ENCODE measurements at places on chromosomes 13 and 19.

- DNase-seq = no peak
Measured at GRCh38 chr13:106087201-106087600, 448.3 kb downstream of the EFNB2 start.

GRCh38 chr13:98033277-98034247, 80.1 kb downstream of the IPO5 start:
- peak; percentile 37 for DNase-seq

DNA sequence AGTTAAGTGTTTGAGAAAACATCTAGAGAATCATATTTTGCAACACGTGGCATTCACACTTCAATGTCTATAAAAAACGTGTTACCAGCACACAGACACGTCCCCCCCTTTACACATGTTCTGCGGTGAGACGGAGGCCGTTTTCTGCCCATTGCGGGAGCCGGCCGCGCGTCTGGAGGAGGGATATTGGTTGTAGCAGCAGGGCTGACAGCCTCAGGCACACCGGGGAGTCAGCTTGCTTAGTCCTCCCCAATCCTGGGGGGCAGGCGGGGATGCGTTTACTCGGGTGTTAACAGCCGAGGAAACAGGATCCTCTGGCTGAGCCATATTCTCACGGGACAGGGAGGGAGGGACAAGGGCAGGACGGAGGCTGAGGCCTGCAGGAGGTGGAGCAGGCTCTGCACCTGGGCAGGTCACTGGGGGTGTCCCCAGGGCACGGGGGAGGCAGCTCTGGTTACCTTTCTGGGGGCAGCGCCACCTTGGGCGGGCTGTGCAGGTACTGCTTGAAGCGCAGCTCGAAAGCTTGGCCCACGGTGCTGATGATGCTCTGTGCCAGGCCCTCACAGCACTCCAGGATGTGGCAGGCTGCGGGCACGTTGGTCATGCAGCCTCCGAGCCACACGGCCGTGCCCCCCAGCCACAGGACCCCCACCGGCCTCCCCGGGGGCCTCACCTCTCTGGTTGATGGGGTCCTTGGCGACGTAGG, 25.0 kb downstream of the SHC2 start:
- no peak for DNase-seq

DNA sequence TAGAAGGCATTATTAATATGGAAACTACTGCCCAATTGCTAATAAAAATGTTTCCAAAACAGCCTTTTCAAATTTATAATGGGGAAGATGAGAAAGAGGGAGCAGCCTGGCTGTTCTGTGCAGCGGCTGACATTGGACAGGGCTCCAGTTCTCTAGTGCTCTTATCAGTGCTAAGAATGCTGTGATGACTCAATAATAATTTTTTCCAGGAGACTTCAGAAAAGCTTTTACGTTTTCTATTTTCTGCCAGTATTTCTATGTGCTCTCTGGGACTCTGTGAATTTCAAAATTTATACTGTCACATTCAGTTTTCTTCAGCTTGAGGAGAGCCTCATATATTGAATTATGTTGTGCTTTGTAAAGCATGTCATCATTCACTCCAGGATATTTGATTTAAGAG, 209.6 kb downstream of the VWA8 start:
- peak; percentile 23 for DNase-seq

- DNase-seq = no peak
Measured at GRCh38 chr19:11263726-11264125, 1.4 kb upstream of the DOCK6 start.

- no peak for DNase-seq
Measured at GRCh38 chr13:103799028-103799427, 732.8 kb upstream of the SLC10A2 start.

- peak; percentile 27 for DNase-seq
Measured at GRCh38 chr19:46813839-46814358, 25.5 kb upstream of the SLC1A5 start.

DNA sequence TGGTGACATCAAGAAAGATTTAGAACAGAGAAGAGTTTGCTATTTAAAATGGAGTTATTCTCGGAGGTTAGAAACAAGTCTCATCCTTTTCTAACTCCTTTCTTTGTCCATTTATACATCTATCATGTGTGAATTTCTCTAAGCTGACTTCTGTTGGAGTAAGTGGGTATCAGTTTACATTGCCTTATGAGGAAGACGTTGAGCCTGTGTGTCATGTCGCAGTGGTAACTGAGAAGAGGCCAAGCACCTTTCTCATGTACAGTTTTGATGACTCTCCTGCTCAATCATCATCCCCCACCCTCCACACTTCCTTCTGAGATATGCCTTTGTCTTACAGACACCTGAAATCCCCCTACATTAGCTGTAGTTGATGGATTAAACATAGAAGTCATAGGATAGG, 624.8 kb downstream of the LIG4 start:
- no peak for DNase-seq

- DNase-seq = peak; percentile 52
Measured at GRCh38 chr13:113049521-113049941, 56.1 kb upstream of the F7 start.

- DNase-seq = no peak
Measured at GRCh38 chr19:17259934-17260333, 4.6 kb downstream of the USHBP1 start.

DNA sequence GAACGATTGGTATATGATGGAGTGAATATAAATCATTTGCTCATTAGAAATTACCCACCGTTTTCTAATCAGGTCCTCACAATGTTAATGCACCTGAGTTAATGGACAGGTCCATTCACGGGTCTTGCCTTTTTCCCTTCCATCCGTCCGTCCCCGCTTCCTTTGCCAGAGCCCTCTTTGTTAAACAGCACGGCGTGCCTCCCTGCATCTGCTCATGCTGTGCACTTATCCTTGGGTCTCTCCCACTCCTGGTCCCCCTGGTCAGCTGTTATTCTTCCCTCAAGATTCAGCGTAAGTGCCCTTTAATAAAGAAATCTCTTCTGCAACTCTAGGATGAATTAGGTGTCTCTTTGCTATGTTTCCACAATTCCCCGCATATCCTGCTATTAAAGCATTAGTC, 324.5 kb downstream of the DNAJC15 start:
- no peak for DNase-seq

DNA sequence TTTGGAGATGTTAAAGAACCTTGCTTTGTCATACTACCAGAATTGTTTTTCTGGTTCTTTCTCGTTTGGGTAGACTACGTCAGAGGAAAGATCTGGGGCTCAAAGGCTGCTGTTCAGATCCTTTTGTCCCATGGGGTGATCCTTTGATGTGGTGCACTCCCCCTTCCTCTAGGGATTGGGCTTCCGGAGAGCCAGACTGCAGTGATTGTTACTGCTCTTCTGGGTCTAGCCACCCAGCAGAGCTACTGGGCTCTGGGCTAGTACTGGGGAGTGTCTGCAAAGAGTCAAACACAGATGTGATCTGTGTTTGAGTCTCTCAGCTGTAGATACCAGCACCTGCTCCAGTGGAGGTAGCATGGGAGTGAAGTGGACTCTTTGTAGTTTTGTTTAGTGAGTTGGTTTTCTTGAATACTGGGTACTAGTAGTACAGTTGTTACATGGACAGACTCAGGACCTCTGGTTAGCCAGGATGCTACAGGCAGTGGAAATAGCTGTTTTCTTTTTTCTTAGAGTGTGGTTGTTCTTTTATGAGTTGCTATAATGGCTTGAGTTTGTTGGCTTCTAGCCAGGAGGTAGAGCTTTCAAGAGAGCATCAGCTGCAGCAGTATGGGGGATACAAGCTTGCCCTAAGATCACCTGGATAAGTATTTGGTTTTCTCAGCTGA, 34.4 kb downstream of the DNAJC15 start:
- DNase-seq = no peak

DNA sequence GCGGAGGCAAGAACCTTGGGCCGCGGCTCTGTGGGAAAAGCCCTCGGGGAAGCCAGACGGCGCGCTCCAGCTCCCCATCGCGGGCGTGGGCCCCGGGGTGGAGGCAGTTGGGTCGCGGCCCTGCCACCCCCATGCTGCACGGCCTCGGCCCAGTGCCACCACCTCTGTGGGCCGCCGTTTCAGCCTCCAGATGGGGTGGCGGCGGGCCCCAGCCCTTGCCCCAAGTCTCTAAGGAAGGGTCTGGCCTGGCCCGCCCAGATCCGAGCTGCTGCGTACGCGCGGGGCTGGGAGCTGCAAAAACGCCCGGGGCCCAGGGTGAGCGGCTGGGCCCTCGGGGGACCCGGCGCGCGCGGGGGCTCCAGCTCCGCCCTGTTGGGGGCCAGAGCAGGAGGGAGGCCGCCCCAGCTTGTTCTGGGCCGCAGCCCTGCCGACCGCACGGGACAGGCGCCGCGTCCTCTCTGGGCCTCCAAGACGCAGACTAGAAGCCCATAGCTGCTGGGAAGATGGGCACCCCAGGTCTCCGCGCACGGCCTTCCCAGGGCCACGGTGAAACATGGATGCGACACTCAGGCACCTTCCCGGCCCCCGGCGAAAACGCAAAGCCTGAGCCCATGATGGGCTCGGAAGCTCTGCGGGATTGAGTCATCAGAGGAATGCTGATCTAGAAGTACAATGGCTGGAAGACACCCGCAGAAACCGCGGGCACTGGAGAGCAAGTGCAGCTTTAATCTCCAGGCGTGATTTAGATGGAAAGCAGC, 110.1 kb downstream of the KCTD15 start:
- DNase-seq = no peak

GRCh38 chr13:99800011-99800410, 171.6 kb downstream of the ZIC5 start:
- DNase-seq = no peak

- DNase-seq = no peak
Measured at GRCh38 chr13:108363666-108364065, 94.1 kb downstream of the TNFSF13B start.

- DNase-seq = peak; percentile 81
Measured at GRCh38 chr13:21476893-21477472, 17.9 kb upstream of the ZDHHC20 start.

DNA sequence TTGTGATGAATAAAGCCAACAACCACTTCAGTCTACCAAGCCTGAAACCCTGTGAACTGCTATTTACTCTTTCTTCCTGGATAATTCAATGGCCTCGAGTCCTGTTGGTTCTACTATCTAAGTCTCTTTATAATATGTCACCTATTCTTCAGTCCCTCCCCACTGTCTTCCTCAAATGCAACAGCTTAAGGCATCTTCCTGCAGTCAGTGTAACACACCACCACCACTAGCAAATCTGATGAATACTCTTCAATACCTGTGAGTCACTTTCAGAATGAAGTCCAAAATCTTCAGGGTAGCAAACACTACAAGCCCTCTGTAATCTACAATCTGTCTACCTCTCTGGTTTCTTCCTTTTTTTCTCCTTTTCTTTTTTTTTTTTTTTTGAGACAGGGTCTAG, 32.9 kb downstream of the ZDHHC20 start:
- no peak for DNase-seq

DNA sequence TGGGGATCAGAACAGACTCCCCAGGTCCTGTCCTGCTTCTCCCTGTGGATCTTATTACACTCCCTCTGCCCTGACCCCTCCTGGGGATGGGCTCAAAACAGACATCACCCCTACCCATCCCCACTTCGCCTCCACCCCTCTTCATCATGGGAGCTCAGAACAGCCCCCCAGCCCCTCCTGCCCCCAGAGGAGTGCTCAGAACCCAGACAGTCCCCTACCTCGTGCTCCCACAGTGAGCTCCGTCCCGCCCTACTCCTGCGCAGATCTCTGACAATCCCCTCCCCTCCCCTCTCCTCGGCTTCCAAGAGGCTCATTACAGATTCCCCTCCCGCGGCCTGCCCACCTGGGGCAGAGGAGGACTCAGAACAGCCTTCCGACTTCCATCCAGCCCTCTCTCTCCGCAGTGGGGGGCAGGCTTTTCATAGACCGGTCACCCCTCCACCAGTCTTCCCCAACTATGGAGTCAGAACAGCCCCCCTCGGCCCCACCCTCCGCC, 6.1 kb downstream of the NXNL1 start:
- DNase-seq = no peak

DNA sequence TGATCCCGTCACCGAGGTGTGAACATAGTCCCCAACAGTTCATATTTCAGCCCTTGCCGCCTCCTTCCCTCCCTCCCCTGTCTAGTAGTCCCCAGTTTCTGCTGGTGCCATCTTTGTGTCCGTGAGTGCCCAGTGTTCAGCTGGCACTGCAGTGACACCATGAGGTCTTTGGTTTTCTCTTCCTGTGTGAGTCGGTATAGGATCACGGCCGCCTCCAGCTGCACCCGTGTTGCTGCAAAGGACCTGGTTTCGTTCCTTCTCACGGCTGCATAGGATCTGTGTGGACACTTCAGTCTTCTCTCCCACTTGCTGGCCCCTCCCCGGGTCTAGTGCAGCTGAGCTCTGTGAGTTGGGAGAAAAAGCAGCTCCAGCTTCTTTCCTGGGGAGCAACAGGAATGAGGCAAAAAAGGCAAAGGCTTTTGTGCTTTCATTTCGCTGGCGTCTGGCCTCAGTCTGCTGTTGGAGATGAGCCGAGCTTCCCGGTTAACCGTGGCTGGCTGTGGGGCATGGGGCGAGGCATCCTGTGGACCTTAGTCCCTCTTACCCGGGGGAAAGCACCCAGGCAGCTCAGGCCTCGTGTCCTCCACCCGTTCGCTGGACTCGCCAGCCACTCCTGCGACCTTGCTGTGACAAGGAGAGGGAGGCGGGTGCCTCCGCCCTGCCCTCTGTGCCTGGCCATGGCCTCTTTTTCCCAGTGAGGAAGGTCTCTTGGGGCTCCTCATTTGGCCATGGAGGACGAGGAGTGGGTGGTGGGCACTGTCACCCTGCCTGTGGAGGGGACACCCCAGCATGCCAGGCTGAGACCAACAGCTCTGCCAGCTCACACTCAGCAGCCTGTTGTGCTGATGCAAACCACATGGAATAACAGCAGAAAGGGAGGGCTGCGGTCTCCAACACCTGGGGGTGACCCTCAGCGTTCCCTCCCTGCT, 196.5 kb downstream of the TEX29 start:
- DNase-seq = no peak

GRCh38 chr13:25800523-25800922, 251.3 kb downstream of the SHISA2 start:
- peak; percentile 53 for DNase-seq

- no peak for DNase-seq
Measured at GRCh38 chr19:42563352-42564210, 31.1 kb downstream of the CEACAM8 start.

DNA sequence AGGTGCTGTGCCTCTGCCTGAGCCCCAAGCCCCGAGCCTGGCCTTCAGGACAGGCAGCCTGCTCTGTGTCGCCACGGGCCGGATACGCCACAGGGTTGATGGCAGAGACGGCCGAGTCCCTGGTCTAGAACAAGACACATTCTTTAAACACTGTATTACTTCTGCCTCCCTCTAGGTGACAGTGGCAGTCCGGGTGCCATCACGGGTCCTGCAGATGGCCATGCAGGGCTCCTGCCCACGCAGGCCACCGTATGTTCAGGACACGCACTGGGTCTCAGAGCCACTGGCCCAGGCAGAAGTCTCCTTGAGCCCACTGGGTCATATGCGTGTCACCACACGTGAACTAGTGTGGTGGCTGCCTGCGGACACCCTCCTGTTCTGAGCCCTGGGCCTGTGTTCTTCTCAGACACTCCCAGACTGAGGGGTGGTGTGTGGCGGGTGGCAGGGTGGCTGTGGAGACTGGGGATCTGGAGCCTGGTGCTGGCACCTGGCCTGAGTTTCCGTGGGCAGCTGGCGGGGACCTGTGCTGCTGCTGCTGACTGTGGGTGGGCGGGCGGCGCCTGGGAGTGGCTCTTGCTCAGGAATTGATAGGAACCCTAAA, 4.4 kb downstream of the PLEKHJ1 start:
- no peak for DNase-seq

- DNase-seq = no peak
Measured at GRCh38 chr13:50366488-50367174, 351.4 kb downstream of the KCNRG start.
